Naive thymus-derived CD8-positive, alpha-beta T cell (primary cell): ENCODE measurements at places on chromosomes 7 and 10.
A peak's percentile ranks its signal among the peaks of the same experiment; 100 is the strongest.

- H3K4me1 ChIP-seq, result no peaks in the 10 kb centered on the region
- no peak for DNase-seq
- no peaks in the 10 kb centered on the region for H3K36me3 ChIP-seq
- no peak overlapping the region for H3K4me3 ChIP-seq
These were observed 2.1 kb upstream of the FOXP2 start for GRCh38 chr7:114412548-114412947.

DNA sequence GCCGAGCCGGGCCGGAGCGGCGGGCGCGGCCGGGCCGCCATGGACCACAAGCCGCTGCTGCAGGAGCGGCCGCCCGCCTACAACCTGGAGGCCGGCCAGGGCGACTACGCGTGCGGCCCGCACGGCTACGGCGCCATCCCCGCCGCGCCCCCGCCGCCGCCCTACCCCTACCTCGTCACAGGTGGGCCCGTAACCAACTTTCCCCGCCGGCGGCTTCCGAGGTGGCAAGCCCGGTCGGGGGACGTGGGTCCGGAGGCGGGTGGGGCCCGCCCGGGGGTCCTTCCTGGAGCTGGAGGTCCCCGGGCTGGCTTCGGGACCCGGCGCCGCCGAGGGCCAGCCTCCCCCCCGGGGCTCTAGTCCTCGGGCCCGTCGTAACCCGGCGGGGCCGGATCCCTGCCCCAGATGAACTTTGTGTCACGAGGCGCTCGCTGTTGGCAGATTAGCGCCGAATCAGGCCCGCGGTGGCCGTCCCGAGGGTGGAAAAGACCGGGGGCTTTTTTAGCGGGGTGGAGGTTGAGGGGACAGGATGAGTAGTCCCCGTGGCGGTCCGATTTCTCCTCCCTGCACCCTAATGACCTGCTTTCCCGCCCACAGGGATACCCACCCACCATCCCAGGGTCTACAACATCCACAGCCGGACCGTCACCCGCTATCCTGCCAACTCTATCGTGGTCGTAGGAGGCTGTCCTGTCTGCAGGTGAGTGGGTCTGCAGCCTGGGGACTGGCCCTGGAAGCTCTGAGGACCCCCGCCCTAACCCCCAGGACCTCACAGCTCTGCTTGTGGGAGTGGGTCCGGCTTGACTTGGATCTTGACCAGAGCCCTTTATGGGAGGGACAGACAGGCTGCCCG, 496 bp downstream of the BRI3 start:
- H3K27ac ChIP-seq, result peak overlapping the region; percentile 92
- H3K4me1 ChIP-seq, result peaks cover 17% of the 10 kb centered on the region
- peak overlapping the region; percentile 80 for H3K4me3 ChIP-seq
- no peaks in the 10 kb centered on the region for H3K27me3 ChIP-seq
- no peak for DNase-seq

GRCh38 chr10:8052341-8052955, 2.0 kb upstream of the GATA3 start:
- peak; percentile 43 for DNase-seq
- peak overlapping the region; percentile 98 for H3K27ac ChIP-seq
- no peaks in the 10 kb centered on the region for H3K36me3 ChIP-seq
- H3K4me3 ChIP-seq, result peak overlapping the region; percentile 89

- H3K36me3 ChIP-seq, result no peaks in the 10 kb centered on the region
- no peak overlapping the region for H3K4me3 ChIP-seq
- DNase-seq, result no peak
- no peaks in the 10 kb centered on the region for H3K27me3 ChIP-seq
- H3K4me1 ChIP-seq, result peaks cover 15% of the 10 kb centered on the region
- H3K27ac ChIP-seq, result peak overlapping the region; percentile 23
These were observed 16.6 kb downstream of the GNAI1 start for GRCh38 chr7:80151274-80151665.

DNA sequence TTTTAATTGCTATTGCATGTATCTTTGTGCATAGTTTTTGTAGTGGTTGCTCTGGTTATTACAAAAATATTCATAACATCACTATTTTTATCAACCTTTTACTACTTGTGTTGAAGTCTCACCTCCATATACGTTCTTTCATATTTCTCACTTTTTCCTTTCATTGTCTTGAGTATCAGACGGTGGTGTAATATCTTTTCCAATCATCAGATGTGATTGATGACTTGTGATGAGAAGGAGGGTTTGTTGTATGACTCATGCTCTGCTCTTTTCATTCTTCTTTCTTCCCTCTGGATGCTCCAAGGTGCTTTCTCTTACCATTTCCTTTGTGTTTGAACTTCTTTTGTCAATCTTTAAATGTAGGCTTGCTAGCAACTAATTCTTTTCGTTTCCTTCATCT, 310.2 kb downstream of the TNS3 start:
- no peaks in the 10 kb centered on the region for H3K4me1 ChIP-seq
- DNase-seq, result no peak
- H3K27ac ChIP-seq, result no peak overlapping the region
- H3K27me3 ChIP-seq, result no peaks in the 10 kb centered on the region
- H3K4me3 ChIP-seq, result no peak overlapping the region

DNA sequence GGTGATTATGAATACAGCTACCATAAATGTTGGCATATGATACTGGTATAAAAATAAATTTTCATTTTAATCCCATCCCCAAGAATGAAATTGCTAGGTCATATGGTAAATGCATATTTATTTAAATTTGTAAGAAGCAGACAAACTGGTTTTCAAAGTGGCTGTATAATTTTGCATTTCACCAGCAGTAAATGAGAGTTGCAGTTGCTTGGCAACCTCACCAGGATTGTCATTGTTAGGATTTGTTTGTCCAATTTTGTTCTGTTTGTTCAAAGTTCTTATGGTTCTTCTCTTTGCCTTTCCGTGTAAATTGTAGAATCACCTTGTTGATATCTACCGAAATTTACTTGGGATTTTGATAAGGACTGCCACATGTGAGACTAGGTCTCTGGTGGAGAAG, 237.4 kb downstream of the OTUD1 start:
- peaks cover 13% of the 10 kb centered on the region for H3K27me3 ChIP-seq
- H3K4me1 ChIP-seq, result no peaks in the 10 kb centered on the region
- no peak overlapping the region for H3K4me3 ChIP-seq
- DNase-seq, result no peak
- no peaks in the 10 kb centered on the region for H3K36me3 ChIP-seq
- no peak overlapping the region for H3K27ac ChIP-seq

GRCh38 chr7:20270867-20271266, 53.7 kb upstream of the MACC1 start:
- H3K27me3 ChIP-seq, result no peaks in the 10 kb centered on the region
- H3K27ac ChIP-seq, result no peak overlapping the region
- H3K4me1 ChIP-seq, result no peaks in the 10 kb centered on the region
- H3K4me3 ChIP-seq, result no peak overlapping the region
- no peak for DNase-seq
- no peaks in the 10 kb centered on the region for H3K36me3 ChIP-seq

DNA sequence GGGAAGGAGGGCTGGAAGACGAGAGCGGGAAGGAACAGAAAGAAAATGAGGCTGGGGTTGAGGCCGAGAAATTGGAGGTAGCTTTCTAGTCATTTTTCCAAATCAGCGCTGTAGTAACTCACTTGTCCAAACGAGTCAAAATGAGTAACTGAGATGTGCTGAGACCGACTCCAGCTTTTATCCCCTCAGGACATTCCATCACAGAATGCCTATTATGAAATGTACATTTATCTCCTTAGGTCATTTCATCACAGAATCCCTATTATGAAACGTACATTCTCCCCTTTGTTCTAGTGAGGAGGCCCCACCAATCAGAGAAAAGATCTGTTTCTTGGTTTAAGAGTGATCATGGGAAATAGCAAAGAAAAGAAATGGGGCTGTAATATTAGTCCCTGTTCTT, 55.7 kb upstream of the AMPH start:
- no peak overlapping the region for H3K4me3 ChIP-seq
- H3K27me3 ChIP-seq, result peaks cover 20% of the 10 kb centered on the region
- no peak for DNase-seq
- H3K36me3 ChIP-seq, result no peaks in the 10 kb centered on the region
- no peaks in the 10 kb centered on the region for H3K4me1 ChIP-seq

- peak; percentile 73 for DNase-seq
- peaks cover 11% of the 10 kb centered on the region for H3K4me1 ChIP-seq
- H3K36me3 ChIP-seq, result no peaks in the 10 kb centered on the region
- no peak overlapping the region for H3K4me3 ChIP-seq
- H3K27ac ChIP-seq, result no peak overlapping the region
These were observed 67.8 kb upstream of the ATP6V0A4 start for GRCh38 chr7:138865843-138866242.

DNA sequence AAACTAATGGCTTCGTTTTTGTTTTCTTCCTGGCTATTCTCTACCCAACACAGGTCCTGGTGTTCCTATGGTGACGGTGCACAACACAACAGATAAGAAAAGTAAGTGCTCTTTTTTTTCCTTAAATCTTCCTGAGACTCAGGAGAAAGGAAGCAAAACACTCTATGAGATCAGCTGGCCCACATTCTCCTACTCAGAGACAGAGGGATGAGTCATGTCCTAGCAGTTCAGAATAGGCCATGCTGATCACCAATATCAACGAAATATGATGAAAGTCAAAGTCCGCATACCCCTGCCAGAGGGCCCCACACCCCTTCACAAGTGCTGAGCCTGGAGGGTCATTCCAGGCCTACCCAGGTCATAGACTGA, 149.2 kb downstream of the PAXIP1 start:
- H3K4me3 ChIP-seq, result no peak overlapping the region
- DNase-seq, result no peak
- H3K36me3 ChIP-seq, result no peaks in the 10 kb centered on the region
- H3K4me1 ChIP-seq, result no peaks in the 10 kb centered on the region
- H3K27ac ChIP-seq, result no peak overlapping the region

- no peaks in the 10 kb centered on the region for H3K4me1 ChIP-seq
- H3K27me3 ChIP-seq, result no peaks in the 10 kb centered on the region
- H3K36me3 ChIP-seq, result peaks cover 27% of the 10 kb centered on the region
These were observed 13.5 kb downstream of the SUN1 start for GRCh38 chr7:845731-846130.

GRCh38 chr7:127404286-127405072, 12.0 kb upstream of the ZNF800 start:
- H3K27me3 ChIP-seq, result no peaks in the 10 kb centered on the region
- H3K36me3 ChIP-seq, result no peaks in the 10 kb centered on the region
- no peak for DNase-seq
- peak overlapping the region; percentile 68 for H3K27ac ChIP-seq
- H3K4me3 ChIP-seq, result peak overlapping the region; percentile 50
- H3K4me1 ChIP-seq, result peaks cover 39% of the 10 kb centered on the region

DNA sequence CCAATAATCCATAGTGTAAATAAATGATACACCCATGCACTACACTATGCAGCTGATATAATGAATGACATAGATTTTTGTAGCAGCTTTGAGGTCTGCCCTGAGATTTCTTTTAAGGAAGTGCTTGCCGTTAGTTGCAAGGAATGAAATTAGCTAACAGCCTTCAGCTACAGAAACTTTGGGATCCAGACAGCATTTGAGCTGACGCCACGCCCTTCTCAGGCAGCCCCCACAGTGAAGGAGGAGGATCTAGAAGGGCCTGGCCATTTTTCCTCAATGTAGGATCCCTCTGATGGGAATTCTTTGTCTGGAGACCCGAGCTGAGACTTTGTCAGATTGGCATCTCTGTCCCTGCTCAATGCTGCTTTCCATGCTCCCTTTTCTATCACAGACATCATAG, 6.1 kb upstream of the PDK4 start:
- peaks cover 5% of the 10 kb centered on the region for H3K36me3 ChIP-seq
- H3K4me3 ChIP-seq, result no peak overlapping the region
- peaks cover 18% of the 10 kb centered on the region for H3K4me1 ChIP-seq

- no peak for DNase-seq
- H3K4me1 ChIP-seq, result peaks cover 14% of the 10 kb centered on the region
- no peak overlapping the region for H3K27ac ChIP-seq
These were observed 7.2 kb downstream of the ANTXRL start for GRCh38 chr10:46293832-46294640.

DNA sequence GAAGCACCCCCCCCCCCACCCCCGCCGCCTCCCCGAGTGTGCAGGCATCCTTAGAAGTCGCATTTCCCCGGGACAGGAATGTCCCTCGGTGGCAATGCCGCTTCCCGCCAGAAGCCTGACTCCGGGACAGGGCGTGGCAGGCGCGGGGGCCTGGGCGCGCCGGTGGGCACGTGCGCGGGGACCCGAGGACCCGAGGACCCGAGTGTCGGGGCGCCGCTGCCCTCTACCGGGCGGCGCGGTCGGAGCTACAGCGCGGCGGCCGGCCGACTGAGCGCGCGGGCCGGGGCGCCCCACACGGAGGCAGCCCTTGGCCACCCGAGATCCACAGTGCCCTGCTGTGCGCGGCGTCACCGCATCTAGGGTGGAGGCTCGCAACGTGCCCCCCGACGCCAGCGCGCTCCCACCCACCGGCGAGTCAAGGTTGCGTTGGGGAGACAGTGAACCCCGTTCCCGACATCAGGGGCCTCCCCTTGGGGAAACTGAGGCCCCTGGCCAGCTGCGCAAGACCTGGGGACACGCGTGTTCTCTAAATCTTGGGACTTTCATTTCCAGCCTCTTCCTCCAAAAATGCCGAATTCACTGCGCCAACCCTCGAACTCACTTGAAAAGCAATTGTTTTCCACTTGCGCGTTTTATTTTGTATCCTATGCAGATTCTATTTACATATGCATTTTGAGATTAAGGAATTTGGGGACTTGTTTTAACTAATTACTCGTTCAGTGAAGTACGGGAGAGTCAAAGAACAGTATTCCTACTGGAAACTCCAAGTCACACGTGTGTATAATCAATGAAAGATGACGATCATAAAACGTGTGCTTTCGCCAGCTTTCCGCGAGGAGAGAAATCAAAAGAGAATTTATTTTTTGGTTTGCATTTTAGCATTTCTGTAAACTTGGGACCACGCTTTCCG, 3.1 kb upstream of the CUX1 start:
- H3K4me1 ChIP-seq, result peaks cover 25% of the 10 kb centered on the region
- H3K4me3 ChIP-seq, result peak overlapping the region; percentile 94
- no peaks in the 10 kb centered on the region for H3K36me3 ChIP-seq
- peak overlapping the region; percentile 57 for H3K27ac ChIP-seq
- no peaks in the 10 kb centered on the region for H3K27me3 ChIP-seq

DNA sequence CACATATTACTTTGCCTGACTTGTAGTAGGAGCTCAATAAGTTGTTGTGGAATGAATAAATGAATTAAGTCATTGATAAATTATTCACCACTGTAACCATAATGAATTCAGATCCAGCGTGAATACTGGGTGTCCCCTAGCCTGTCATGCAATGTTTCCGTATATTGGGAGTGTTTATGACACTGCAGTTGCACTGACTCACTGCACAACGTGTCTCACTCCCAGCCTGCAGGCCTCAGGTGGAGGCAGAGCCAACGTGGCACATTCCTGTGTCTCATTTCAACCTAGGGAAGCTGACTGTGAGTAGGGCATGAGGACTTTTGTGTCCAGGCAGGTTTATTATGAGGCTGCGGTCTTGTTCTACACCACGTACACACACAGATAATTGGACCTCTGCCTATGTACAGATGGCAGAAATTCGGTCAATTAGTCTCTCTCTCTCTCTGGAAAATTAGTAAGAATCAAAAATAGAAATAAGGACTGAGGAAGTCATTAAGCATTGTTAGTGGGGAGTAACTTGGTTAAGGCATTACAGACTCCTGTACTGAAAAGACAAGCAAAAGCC, 299.1 kb upstream of the IGFBP3 start:
- no peak overlapping the region for H3K27ac ChIP-seq
- H3K4me3 ChIP-seq, result no peak overlapping the region
- H3K36me3 ChIP-seq, result no peaks in the 10 kb centered on the region
- no peaks in the 10 kb centered on the region for H3K4me1 ChIP-seq
- H3K27me3 ChIP-seq, result peaks cover 5% of the 10 kb centered on the region
- no peak for DNase-seq
